NCI-H526 (cell line): ENCODE measurements at places on chromosomes 6 and 20.

- DNase-seq: no peak
These were observed 85.6 kb downstream of the BFSP1 start for GRCh38 chr20:17445543-17445942.

- DNase-seq: no peak
These were observed 62.5 kb upstream of the IYD start for GRCh38 chr6:150306290-150306689.

DNA sequence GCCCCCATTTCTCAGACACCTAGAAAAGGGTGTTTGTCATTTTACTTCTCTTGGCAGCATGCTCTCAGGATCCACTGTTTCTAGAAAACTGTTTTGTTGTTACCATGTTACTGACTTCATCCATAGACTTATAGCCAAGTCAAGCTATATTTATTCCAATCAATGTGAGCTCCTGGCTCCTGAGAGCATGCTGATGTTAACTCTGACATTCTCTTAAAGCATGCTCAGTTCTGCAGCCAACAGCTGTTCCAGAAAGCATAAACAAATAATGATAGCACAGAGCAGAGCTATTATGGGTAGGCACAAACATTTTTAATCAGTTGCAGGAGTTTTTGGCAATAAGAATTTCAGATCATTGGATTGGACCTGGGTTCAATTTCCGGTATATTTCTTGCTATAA is 92.4 kb upstream of the CEP85L start:
- no peak for DNase-seq

GRCh38 chr6:209432-210103 is 82.7 kb upstream of the DUSP22 start:
- DNase-seq: no peak

DNA sequence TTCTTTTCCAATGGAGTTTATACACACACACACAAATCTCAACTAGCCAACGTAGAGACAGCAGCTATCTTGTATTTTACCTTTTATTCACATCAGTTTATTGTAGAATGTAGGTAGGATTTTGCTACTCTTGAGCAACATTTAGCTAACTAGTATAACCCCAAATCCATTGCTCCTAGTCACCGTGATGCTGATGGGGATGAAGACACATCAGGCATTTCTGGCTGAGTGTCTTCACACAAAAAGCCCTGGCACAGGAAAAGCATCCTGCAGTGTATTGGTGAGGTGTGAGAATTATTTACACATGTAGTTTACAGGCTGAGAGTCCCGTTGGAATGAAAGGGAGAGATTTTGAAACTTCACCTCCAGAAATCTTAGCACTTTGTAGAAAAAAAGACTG is 65.9 kb upstream of the FBXL4 start:
- DNase-seq: no peak

GRCh38 chr20:59751075-59751711 is 146.9 kb downstream of the PHACTR3 start:
- peak; percentile 39 for DNase-seq

DNA sequence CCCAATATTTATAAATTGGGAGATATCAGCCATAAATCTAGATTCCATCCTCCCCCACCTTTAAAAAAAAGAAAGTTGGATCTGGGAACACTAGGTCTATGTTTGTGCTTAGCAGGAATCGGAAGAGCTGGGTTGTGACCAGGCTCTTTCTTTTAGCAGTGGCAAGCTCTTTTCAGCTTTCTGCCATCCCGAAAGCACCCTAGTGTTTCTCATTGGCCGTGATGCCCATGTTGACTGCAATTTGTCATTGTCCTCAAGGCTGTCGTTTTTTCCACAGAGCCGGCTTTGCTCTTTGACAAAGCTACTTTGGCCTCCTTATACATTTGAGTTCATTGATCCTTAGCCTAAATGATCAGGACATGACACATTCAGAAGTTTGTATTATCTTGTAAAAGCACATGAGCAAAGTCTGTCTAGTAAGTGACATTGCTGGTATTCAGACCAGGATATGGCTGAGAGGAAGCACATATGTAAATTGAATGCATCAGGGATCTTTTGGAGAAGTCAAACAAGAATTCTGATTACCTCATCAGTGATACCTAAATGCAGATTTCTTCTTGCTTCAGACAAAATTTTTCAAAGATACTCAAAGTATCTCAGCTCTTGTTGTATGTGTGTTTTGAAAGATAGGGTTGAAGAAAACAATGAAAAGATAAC is 50.1 kb downstream of the CARMIL1 start:
- DNase-seq: no peak

DNA sequence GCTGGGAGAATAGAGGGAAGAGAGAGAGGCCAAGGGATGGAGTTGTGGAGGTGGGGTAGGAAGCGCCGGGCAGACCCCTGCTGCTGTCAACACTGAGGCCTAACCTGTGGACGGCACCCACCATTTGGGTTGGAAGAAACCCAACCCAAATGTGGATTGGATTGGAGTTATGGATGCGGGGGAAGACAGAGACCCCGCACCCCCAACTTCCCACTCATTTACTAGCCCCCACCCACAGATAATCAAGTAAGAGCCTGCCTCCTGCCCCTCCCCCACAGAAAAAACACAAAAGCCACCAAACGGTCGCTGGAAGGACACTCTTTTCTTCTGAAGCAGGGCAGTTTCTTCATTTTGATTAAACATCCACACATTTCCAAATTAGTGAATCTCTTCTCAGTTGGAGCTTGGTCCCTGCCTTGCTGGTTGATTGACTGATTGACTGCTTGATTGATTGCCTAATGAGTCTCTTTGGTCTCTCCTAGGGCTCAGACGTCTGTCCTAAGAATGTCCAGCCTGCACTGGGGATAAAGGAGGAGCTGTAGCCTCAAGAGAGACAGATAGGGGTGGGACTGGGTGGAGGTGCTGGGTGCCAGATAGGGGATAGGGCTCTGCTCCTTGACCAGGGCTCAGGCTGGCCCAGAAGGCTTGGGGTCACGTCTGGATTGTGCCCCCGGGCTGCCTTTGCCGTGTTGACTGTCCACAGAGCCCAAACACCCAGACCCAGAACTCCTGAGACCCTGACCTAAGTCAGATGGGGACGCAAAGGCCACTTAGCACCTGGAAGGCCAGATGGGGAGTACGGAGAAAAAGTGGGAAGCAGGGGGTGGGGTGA is 74.9 kb upstream of the FOXP4 start:
- no peak for DNase-seq
